ENCODE measurements at places on chromosomes 7 and 10.
A peak's percentile ranks its signal among the peaks of the same experiment; 100 is the strongest.

DNA sequence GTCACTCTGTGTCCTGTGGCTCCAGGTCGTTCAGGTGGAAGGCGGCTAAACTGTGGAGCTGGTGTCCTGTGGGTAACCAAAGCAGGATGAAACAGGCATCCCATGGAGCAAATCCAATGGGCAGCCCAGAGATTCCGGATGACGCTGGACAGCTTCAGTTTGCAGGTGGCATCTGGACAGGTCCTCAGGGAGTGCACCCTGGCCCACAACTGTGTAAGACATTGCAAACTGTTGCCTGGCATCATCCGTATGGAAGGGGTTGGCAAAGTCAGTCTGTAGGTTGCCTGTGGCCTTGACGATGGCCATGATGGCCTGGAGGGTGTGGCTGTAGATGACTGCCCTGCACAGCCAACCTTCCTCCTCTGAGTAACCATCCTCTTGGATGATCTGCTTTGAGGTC, 35.5 kb downstream of the RPS24 start:
- no peak for DNase-seq

DNA sequence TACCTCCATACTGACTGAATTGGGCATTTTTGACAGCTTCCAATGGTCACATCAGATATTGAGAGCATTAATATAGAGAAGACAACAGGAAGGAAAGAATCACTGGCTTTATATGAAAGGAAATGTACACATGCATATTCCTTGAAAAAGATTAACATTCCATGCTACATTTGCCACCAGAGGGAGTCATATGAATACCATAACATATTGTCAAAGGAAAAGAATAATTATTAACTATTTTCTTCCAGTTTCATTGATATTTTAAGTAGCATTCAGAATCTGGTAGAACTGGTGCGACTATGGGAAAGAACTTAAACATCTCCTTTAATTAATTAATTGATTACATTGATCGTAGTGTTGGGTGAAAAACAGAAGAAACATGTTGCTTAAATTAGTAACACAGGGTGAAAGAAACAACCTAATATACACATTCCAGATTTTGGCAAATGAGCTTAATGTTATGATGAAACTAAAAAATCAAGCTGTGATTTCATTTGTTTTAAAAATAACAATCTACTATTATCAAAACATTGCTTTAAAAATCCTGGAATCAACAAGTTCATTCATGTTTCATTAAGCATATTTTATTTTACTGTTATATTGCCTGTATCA, 71.5 kb downstream of the GPR85 start:
- peak; percentile 49 for DNase-seq

GRCh38 chr7:128938544-128939074, 882 bp downstream of the IRF5 start:
- DNase-seq, result peak; percentile 26

DNA sequence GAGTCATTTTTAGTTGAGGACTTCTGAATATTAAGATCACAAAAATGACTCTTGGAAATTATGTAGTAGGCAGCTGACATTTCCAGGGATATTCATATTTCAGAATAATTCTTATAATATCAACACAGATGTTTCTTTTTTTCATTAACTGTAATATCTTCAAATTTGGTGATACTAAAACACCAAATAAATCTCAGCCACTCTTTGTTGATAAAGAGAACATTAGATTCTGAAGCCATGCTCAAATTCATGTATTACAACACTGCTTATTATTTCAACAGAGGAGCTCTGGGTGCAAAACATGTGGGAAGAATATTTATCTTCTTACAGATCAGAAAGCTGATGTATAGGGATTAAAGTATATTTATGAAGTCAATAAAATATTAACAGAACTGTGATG, 355.4 kb downstream of the CRPPA start:
- DNase-seq, result no peak

- DNase-seq, result peak; percentile 8
Observed at GRCh38 chr10:107548301-107548700, 383.8 kb upstream of the SORCS1 start.

GRCh38 chr10:58820386-58820785, 307.7 kb downstream of the BICC1 start:
- peak; percentile 12 for DNase-seq

DNA sequence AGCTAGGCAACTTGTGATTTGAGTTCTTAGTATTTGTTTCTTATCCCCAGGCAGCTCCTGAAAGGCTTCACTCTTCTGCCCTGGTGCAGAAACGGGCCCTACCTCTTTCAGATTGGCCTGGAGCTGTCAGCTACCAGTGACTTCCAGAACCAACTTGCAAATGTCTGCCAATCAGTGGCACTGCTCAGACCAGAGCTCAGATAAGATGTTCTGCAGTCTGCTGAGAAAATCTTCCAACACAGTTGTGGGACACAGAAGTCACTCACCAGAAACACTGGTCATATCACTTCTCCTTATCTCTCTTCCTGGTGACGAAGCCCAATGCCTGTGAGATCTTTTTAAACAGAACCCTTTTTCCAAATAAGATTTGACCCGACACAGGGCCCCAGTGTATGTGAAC, 81.9 kb upstream of the DUSP5 start:
- DNase-seq, result no peak

DNA sequence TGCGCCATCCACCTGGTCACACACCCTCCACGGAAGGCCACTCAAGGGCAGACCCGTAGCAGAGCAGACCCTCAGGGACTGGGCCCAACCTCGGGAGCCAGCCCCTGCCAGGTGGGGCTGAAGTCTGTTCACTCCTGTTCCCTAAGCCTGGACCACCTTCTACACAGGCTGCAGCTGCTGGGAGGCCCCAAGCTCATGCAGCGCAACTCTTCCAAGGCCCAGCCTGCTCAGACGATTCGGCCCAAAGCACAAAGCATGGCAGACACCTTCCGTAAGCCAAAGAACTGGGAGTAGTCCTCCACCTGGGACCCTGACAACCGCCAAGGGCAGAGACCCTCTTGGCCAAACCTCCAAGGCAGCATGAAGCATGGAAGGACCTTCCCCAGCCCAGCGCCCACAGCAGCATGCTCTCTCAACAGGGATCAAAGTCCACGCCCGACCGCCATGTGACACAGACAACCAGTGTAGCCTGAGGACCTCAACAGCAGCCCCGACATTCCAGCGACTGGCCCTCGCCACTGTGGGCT, 11.5 kb downstream of the SHH start:
- no peak for DNase-seq

DNA sequence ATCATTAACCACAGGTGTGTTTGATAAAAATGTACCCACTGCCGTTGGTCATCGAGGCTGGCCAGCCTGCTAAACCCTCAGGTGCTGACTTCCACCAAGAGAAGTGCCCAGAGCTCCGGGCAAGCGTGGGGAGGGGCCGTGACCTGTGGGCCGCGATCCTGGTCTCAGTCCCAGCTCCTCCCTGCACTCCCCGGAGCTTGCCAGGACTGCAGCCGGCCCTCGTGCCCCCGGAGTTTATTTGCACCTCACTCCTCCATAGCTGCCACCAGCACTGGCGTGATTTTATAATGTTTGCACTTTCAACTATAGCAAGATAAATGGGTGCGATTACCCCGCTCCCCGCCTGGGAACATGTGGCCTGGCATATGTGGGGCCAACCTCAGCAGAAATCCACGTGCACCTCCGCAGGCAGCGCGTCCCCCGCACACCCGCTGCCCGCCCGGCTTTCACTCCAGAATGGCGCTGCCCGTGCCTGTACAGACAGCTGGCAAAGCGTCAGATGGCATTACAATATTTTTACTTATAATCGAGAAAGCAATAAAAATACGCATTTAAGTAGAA, 30.8 kb downstream of the UNCX start:
- no peak for DNase-seq

DNA sequence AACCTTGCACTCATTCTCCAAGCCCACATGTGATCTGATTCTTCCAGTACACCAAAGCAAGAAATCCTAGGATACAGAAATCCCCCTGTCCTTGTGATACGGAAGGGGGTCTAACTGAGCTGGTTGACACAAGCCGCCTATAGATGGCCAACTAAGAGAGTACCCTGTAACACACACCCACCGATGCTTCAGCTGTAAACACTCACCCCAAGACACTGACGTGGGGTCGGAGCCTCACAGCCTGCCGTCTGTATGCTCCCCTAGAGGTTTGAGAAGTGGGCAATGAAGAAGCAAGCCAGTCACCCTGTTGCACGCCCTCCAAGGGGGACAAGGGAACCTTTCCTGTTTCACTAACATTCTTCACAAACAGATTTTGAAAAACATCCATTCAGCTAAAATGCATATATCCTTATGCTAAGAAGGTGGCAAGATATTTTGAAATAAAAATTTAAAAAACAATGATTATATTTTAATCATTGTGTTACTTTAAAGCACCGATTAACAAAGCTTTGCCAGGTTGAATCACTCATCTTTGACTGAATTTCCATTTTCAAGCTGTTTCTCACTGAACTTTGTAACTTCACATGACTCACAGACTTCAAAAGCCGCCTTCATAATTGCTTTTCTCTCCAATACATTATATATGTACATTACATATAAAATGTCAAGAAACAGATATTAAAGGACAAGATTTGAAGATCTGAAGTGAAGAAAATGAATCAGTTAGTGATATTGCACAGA, 329.3 kb downstream of the ARL4A start:
- peak; percentile 37 for DNase-seq

DNA sequence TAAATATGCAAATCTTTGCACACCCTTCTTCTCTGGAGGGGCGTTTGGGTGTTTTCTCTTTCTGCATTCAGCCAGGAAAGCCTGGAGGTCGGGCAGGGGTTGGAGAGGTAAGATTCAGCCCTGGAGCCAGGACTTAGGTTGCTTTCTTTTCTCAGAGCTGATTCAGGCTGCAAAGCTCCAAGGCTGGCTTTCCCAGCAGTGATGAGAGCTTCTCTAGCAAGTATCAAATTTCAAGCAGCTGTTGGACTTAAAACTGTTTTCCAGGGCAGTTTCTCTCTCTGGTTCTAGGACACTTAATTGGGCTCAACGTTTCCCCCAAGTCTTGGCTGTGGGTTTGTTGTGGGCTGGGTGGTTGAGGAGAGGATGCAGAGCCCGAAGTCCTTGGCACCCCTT, 608 bp downstream of the AKR1B10 start:
- peak; percentile 69 for DNase-seq

GRCh38 chr10:125079091-125079600, 81.2 kb downstream of the CTBP2 start:
- no peak for DNase-seq

DNA sequence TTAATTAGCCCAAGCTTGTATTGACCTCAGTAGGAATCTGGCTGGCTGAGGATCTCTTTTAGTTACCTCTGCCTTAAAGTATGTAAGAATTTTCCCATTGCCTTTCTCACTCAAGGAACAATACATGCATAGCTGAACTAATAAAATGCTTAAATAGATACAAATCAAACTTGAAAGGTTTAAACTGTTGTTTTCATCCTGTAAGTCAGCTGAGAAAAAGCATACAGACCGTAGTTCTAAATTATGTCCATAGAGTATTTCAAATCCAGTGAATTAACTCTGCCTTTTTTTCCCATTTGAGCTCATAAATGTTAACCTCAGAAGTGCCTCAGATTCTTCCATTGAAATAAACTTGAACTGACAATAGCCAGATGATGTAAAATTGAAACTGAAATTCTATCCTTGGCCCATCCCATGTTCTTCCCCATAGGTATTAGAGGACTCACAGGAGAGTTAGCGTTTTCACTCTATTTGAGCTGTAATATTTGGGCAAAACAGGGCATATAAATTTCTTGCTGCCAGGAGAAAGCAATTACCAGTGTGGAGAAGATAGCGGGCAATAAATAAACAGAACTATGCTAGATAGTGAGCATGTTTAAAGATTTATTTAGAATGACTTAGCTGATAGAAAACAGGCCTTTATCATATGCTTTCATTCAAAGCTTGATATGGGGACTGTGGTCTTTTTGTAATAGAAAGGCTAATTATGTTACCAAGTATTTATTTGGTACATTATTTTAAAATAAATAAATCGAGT, 163.7 kb downstream of the WNT2 start:
- peak; percentile 45 for DNase-seq

- peak; percentile 88 for DNase-seq
Observed at GRCh38 chr10:132942101-132943057, at the start of gene CFAP46. TSS of gene CFAP46 (minus strand) at chr10:132942570. CDS start at chr10:132942484, 86 bp downstream.

DNA sequence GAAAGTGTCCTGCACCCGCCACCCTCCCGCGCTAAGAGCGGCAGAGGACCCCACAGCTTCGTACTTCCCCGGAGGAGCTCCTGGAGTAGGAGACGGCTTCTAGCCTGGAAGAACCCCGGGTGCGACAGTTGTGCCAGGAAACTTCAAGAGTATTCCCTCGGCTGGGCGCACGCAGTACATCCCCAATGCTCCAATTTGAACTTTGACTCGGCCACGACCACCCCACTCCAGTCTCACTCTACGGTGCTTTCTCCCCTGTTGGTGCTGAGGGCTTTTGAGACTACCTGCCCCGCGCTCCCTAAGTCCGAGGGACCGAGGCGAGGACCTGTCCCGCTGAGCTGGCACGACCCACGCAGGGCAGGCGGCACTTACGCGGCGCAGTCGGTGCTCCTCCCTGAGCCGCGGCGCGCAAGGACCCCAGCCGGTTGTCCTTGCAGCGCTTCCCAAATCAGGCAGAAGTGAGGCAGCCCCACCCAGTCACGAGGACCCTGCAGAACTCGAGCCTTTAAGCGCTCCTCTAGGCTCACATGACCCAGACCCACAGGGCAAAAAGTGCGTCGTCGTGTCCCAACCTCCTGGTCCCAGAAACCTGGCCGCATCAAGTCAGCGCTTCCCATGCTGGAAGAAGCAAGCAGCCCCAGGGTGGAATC, at the start of gene CPVL:
CPVL (minus strand) TSS at position 481 of the 650 bp plus-strand sequence. CDS start 25,476 bp downstream, outside the sequence.
- peak; percentile 60 for DNase-seq

DNA sequence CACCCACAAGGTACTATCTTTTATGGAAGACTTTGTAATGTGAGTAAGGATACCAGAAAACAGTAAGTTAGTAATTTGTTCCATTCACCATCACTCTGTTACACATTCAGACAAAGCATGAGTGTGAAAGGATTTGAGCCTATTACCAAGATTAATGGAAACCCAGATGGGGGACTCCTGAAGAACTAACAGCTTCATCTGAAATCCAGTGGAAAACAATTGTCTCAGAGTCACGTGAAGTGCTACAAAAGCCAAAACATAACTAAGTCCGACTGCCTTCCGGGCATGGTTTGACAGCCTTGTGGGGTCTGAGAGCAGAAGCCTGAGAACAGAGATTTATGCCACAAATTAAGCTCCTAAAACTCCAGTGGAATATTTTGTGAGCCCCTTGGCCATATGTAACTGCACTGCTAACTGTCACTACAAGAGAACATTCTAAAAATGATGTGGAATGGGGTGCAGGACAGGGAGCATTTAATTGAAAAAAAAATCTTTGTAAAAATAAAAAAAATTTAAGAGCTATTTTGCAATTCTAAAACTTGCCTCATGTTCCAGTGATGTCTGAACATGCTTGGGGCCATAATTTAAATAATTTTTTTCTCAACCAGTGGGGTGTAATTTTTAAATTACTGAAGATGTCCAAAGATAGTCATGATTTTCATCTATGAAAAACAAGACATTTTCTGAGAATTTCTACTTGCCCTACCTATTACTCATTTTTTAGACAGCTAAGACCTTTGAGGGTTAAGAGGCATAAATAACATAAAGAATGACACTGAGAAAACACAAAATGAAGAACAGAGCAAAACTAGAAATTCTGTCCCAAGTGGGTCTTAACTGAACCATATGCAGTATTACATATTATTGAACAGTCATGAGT, 555.0 kb downstream of the INHBA start:
- no peak for DNase-seq

GRCh38 chr7:75696263-75697037, 42.3 kb downstream of the HIP1 start:
- no peak for DNase-seq

GRCh38 chr10:78371136-78371535, 337.5 kb downstream of the RPS24 start:
- DNase-seq, result peak; percentile 83

GRCh38 chr10:10096296-10096695, 921.4 kb upstream of the CELF2 start:
- no peak for DNase-seq

- no peak for DNase-seq
Observed at GRCh38 chr10:133530506-133530905, 3.3 kb downstream of the CYP2E1 start.

Measured in astrocyte of the hippocampus (primary cell).